ENCODE measurements at places on chromosomes 13 and 19.

DNA sequence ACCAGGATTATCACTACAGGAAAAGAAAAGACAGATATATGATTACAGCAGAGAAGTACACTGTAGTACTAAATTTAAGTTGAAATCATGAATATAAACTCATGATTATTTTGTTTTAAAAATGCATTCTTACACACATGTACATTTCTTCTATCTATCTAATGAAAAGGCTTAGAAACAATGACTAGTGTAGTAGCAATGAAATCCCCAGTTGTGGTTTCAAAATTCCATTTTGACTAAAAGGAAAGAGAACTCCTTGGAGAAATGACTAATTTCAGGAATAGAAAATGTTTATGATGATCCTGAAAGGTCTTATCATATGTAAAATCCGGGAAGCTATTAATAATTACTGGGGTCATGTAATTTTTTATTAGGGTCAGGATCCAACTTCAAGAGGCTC, 195.0 kb upstream of the STARD13 start:
- no peak for DNase-seq

DNA sequence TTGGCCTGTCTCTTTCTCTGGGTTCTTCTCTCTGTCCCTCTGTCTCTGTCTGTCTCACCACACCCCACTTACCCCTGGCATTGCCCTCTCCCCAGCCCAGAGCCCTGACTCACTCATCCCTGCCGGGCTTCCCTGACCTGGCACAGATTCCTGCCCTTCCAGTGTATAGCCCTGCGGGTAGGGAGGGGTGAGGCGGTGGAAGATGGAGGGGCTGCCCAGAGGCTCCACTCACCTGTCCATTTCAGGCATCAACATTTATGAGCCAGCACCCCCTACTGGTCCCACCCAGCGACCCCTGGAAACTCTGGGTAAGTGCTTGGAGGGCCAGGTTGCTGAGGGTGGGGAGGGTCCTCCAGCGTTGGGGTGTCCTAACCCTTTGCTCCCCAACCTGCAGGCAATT, 1.0 kb downstream of the NCCRP1 start:
- no peak for DNase-seq

- DNase-seq = no peak
These were observed 8.4 kb downstream of the CPT1C start for GRCh38 chr19:49699364-49699763.

DNA sequence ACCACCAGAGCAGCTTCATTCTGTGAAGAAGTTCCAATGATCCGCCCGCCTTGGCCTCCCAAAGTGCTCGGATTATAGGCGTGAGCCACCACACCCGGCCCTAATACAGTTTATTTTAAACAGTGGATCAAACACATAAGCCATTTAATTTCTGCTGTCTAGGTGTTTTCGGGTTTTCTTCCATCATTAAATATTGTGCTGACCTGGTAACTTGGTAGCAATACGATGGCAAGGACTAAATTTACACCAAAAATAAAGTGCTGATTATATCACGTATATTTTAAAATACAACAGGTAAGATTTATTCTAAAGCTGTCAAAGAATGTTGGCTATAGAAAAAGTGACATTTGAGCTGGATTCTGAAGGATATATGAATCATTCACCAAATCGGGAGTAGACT, 1.3 kb downstream of the MED4 start:
- DNase-seq = no peak

DNA sequence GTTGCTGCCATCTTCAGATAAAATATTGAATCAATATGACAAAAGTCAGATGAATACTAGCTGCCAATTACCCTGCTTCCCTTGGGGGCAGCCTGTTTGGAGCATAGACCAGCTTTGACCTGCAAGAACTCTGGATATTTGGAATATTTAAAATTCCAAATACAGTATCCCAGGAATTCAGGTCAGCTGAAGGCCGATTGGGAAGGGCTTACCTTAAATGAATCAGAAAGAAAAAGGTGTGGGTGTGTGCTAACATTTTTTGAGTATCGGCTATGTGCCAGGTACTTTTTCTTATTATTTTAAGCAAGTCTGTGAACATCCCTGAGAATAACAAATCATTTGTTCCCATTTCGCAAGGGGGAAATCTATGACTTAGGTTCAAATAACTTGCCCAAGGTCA, 1.8 kb upstream of the RUBCNL start:
- no peak for DNase-seq

- no peak for DNase-seq
These were observed 49.2 kb downstream of the GADD45B start for GRCh38 chr19:2524840-2525723.

DNA sequence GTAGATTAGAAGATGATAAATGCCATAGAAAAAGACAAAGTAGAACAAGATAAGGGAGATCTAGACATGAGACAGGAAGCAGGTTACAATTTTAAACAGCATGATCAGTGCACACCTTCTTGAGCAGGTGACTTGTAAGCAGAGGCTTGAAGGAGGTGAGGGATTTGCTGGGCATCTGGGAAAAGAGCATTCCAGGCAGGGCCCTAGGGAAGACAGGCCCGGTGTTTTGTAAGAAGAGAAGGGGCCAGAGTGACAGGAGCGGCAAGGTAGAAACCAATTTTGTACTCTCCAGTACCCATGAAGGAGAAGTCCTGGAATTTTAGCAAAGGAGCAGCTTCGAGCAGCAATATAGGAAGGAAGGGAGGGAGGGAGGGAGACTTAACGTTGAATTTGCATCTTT, 296.5 kb downstream of the MZT1 start:
- DNase-seq = no peak

- DNase-seq = no peak
These were observed 464.6 kb downstream of the FGF9 start for GRCh38 chr13:22135446-22135845.

GRCh38 chr19:49103331-49104085, 10.7 kb upstream of the LIN7B start:
- no peak for DNase-seq

GRCh38 chr13:32840113-32840512, 176.1 kb upstream of the KL start:
- no peak for DNase-seq

DNA sequence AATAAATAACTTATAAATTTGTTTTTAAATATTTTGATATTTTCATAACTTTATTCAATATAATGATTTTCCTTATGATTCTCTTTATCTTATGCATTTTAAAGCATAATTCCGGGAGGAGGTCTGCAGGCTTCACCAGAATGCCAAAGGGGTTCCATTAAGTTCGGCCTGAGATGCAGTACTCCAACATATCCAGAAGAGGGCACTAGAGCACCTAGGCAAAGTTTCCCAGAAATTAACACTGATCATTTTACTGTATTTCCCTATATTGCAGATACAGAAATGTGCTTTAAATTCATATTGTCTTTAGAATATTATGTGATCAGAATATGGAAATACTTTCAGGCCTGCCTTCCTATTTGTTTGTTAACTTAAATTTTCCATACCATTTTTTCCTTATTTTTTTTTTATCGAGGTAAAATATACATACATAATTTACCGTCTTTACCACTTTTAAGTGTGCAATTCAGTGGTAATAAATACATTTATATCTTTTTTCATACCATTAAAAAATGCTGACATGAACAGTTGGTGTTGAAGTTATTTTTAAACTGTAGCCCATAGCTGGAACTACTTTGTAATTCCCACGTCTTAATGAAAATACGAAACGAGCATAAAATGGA, 58.9 kb upstream of the TM9SF2 start:
- peak; percentile 35 for DNase-seq

- DNase-seq = no peak
These were observed 126.9 kb downstream of the SPRY2 start for GRCh38 chr13:80214050-80214449.

DNA sequence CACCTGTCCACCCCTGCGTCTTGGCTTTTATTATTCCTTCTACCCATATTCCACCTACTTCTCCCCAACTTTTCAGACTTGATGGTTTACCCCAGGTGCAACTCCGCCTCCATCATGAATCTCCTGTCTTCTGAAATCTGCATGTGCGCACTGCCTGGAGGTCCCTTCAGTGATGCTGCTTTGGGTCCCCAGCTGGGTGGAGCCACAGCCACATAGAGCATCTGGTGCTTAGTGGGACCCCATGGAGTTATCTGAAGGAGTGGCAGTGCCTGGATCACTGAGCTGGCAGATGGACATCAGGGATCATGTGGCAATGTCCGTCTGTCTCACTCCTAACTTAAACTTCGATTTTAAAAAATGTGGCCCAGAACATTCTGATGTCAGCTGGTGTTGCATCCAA, 13.5 kb downstream of the ZNF536 start:
- DNase-seq = no peak

- peak; percentile 54 for DNase-seq
These were observed 29.6 kb upstream of the RCBTB2 start for GRCh38 chr13:48562296-48563066.

- no peak for DNase-seq
These were observed 20.3 kb downstream of the XPO4 start for GRCh38 chr13:20882206-20882605.

- no peak for DNase-seq
These were observed 2.2 kb downstream of the GNA11 start for GRCh38 chr19:3096267-3096901.

DNA sequence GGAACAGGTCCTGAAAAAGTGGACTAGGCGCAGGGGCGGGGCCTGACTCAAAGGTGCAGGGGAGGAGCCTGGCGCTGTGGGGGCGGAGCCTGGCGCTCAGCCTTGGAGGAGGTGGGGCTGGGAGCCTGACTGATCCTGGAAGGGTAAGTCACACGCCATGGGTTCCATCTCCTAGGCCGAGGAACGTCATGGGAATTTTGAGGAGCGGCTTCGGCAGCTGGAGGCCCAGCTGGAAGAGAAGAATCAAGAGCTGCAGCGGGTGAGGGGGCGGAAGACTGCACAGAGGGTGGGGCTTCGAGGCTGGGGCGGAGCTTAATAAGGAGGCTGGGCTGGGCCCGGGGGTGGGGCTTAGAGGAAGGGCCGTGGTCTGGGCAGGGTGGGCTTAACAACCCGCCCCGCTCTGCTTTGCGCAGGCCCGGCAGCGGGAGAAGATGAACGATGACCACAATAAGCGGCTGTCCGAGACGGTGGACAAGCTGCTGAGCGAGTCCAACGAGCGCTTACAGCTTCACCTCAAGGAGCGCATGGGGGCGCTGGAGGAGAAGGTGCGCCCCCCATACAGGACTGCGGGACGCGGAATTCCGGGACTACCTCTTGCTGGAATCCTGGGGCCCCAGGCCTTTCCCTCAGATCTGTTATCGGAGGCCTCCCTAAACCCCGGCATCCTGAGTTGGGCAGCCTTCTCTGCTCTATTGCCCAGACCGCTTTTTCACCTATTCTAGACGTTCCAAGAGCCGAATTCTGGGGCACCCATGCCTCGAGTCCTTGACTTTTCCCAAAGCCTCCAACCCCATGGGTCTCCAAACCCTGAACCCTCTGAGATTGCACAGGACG, 14.5 kb downstream of the PPFIA3 start:
- DNase-seq = no peak

DNA sequence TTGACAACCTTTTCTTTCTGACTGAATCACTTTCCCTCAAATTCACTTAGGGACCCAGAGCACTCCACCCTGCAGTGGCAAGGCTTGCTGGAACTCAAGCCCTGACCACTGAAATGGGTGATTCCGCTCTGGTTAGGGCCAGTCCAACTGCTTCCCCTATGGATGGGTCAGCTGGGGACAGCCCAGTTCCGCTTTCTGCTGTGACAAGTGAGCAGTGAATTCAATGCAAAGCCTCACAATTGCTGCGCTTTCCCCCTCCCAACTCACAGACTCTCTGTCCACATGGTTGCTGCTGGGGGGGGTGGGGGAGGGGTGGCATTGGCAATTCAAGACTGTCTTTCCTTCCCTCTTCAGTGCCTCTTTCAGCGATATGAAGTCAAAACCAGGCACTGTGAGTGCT, 18.7 kb downstream of the CD70 start:
- no peak for DNase-seq

GRCh38 chr13:65454403-65454802, 1775.7 kb downstream of the PCDH9 start:
- no peak for DNase-seq

DNA sequence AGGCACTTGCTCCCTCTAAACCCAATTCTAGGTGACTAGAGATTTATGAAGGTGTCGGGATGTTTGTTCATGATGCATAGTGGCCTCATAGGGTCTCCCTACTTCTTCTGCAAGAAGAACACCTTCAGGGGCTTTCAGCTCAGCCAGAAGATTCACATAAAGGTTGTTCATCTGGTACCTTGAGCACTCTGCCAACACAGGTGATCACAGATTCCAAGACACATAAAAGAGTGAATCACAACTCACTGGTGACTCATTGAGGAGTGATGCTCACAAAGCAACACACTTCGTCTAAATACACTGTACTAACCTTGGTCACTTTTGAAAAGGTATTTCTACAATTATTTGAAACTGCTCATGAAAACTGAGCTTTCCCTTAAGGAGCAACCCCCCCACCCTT, 6.8 kb upstream of the ZNF324 start:
- no peak for DNase-seq

- DNase-seq = no peak
These were observed 27.7 kb downstream of the CRTC1 start for GRCh38 chr19:18710996-18711751.

DNA sequence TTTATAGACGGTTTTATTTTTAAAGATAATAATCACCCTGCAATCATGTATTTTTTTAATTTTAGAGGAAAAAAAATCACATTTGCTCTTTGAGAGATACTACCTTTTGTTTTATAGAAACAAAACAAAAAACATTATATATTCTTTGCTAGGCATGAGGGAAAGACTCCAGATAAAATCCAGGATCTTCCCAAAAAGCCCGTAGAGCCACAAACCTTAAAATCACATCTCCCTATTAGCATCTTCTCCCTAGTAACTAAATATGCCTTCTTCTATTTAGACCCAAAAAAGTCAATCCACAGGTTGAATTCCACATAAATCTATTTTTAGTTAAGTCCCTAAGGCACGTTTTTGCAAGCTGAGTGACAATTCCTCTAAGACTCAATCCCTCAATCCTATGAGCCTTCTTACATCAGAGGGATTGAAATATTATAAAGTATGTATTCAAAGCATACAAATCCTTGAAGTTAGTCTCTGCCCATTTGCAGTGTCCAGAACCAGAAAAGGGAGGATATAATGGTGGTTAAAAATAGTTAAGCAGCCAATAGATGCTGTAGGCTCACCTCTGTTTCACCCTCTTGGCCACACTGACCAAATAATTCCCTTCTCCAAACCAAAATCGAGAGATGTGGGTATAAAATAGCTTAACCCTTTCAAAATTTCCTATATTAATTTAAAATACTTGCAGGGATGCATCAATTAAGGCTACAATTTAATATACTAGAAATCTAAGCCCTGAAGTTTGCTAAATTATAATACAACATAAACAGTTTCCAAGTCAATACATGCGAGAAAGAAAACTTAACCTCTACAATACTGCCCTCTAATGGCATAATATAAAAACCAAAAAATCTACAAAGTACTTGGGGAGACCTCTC, 64.0 kb downstream of the SERP2 start:
- DNase-seq = no peak

GRCh38 chr13:33351319-33351718, 65.8 kb upstream of the STARD13 start:
- no peak for DNase-seq

GRCh38 chr13:76803831-76804230, 82.4 kb downstream of the KCTD12 start:
- DNase-seq = no peak
